Stimulated activated CD8-positive, alpha-beta memory T cell treated with anti-CD3 and anti-CD28 coated beads, Interleukin-4, amount 100 ng/mL, for 1 hour (primary cell): ENCODE measurements at places on chromosomes 4 and X.

GRCh38 chrX:56025872-56026571, 206.1 kb upstream of the KLF8 start:
- DNase-seq, result no peak

- no peak for DNase-seq
Measured at GRCh38 chr4:113007151-113007550, 42.3 kb upstream of the ANK2 start.

DNA sequence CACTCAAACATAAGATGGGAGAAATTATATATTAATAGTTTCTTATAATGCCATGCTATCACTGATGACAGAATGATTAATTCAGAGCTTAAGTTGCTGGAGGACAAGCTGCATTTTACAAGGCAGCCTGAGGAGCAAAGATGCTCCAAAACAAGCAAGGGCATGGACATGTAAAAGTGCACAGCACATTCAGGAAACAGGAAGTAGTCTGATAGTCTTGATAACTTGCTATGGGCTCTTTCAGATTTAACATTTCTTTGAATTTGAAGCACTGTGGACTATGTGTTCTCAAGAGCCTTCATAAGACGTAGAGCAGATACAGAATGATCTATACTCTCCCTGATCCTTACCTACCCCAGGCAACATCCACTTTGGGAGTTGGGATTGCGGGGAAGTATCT, 50.0 kb downstream of the AMMECR1 start:
- DNase-seq, result no peak

- no peak for DNase-seq
Measured at GRCh38 chrX:129091097-129091496, 432.2 kb downstream of the SMARCA1 start.

- DNase-seq, result no peak
Measured at GRCh38 chr4:122764821-122765215, 32.3 kb downstream of the BBS12 start.

GRCh38 chrX:138638996-138639395, 72.5 kb downstream of the FGF13 start:
- no peak for DNase-seq

- no peak for DNase-seq
Measured at GRCh38 chr4:8019396-8020365, 80.0 kb upstream of the AFAP1 start.

GRCh38 chr4:67581208-67581857, 22.8 kb downstream of the STAP1 start:
- no peak for DNase-seq

GRCh38 chrX:103344606-103345005, 11.7 kb upstream of the TCEAL9 start:
- no peak for DNase-seq

- no peak for DNase-seq
Measured at GRCh38 chr4:90293320-90293719, 166.1 kb downstream of the CCSER1 start.

- DNase-seq, result no peak
Measured at GRCh38 chr4:118881512-118882146, 7.0 kb upstream of the SYNPO2 start.

DNA sequence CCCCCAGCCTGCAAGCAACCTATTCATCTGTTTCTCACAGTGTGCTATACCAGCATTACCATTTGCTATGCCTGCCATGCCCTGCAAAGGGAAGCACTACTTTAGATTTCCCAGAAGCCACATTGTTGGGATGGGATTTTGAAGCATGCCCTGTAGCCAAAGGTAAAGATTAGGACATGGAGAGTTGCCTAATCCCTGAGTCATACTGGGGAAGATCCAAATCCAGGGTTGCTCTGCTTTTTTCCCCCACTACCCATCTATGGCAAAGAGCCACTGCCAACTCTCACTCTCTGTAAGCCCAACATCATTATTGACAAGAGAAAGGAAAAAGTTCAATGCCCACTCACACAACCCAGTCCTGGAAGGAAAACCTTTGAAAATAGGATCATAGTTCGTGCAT, 36.7 kb upstream of the TMEM164 start:
- DNase-seq, result no peak

- DNase-seq, result no peak
Measured at GRCh38 chrX:150088042-150088441, 149.8 kb upstream of the EOLA2 start.

DNA sequence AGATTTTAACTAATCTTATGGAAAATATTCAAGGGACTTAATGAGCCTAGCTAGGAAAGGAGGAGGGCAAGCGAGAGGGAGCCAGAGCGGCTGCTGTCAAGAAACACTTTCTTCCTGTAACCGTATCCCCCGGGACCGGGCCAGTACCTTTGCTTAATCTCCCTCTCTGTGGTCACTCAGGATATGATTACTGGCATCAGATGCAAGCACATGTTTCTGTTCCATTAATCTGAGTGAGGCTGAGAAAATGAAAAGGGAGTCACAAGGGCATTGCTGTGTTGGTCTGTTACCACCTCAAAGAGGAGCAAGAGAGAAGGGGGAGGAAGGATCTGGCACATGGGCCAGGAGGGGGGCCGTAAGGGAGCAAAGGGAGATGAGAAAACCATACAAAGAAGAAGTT, 356.7 kb upstream of the GATB start:
- DNase-seq, result no peak

- no peak for DNase-seq
Measured at GRCh38 chrX:134936542-134936941, 54.2 kb upstream of the SMIM10 start.

GRCh38 chr4:147550626-147551246, 66.5 kb upstream of the TMEM184C start:
- DNase-seq, result no peak

- no peak for DNase-seq
Measured at GRCh38 chr4:164718827-164719226, 35.1 kb upstream of the SMIM31 start.

DNA sequence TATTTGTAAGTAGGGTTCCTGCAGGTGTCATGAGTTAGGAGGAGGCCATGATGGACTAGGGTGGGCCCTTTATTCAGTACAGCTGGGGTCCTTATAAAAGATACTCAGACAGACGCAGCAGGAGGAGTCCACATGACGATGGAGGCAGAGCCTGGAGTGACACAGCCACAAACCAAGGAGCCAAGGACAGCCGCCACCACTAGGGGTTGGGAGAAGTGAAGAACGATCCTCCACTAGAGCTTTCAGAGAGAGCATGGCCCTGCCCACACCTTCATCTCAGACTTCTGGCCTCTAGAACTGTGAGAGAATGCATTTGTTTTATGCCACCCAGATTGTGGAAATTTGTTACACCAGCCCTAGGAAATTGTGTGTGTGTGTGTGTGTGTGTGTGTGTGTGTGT, 31.1 kb downstream of the JAKMIP1 start:
- no peak for DNase-seq

DNA sequence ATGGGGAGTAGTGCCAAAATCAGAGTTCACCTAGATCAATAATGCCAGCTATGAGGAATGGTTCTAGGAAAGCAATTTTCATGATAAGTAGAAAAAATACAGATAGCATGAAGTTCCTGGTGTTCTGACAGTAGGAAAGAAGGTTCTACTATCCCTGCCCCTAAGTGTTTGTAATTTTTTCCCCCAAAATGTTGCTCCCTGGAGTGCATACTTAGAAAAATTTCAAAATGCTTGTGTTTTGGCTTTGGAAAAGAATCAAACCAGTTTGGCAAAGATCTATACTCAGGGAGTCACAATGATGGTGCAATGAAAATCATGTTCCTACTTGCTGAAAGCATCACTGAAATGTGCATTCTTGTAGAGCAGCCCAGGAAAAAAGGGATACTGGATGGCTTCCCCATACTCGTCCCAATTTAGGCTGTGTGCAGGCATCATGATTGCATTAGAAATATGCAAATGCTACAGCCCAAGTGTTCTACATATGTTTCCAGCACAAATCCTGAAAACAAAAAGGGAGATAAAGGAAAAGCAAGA, 74.7 kb downstream of the LPAR4 start:
- DNase-seq, result no peak

DNA sequence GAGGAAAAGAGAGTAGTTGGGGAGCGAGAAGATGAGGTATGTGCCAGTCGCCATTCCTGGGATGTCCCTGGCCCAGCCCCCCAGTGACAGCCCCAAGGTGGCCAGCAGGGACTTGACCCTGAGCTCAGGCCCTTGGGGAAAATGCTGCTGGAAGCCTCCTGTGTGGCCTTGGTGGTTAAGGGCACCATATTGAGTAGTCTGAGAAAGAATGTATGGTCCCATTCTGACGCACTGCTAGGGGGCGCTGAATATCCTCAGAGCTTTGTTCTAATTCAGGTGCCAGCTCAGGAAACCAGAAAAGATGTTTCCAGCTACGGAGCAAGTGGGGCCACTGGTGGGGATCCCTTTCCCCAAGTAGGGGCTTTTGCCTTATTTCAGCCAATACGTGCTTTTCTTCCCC, 14.0 kb upstream of the UBA6 start:
- DNase-seq, result no peak

GRCh38 chr4:7808752-7809151, 130.9 kb downstream of the AFAP1 start:
- no peak for DNase-seq

DNA sequence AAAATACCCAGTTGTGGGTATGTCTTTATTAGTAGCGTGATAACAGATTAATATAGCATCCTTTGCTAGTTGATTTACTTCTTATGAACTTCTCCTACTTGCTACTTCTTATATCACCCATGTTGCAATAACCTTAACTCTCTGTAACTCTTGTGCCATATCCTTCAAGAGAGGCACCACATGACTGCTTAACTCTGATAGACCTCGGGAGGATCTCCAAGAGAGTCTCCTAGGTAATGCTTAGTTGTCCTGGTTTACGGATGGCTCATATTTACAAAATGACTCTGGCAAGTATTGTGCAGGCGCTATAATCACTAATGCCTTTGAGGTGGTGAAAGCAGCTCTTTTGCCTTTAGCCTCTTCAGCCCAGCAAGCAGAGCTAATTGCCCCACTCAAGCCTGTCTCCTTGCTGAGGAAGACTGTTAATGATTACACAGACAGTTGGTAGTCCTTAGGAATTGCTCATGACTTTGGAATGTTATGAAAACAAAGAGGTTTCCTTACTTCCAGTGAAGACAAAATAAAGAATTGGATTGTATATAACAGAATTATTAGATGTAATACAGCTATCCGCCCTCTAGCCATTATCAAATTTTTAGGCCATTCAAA, 1305.8 kb downstream of the PCDH7 start:
- no peak for DNase-seq

DNA sequence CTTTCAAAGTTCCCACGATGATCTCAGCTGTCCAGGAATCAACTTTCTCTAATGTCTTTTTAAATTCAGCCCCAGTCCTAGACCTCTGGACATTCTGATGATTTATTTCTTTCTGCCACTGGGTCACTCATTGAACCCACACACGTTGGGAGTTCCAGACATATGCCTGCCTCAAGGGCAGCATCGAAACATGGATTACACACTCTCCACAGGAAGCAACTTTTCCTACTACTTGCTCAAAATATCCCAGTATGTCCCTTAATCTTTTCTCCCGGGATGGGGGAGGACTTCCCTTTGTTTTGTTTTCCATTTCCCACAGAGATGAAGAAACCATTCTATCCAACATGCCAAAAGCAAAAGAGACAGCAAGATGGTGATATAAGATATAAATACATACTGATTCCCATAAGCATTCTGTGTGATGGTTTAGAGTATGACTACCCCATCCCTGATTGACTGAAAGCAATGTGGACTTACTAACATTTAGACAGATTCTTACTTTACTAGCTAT, 79.8 kb upstream of the PPARGC1A start:
- DNase-seq, result no peak

GRCh38 chr4:104735174-104735573, 240.5 kb upstream of the CXXC4 start:
- no peak for DNase-seq

GRCh38 chr4:13328591-13328990, 155.5 kb downstream of the RAB28 start:
- no peak for DNase-seq

GRCh38 chr4:69054578-69055200, 41.6 kb upstream of the UGT2B7 start:
- DNase-seq, result no peak

DNA sequence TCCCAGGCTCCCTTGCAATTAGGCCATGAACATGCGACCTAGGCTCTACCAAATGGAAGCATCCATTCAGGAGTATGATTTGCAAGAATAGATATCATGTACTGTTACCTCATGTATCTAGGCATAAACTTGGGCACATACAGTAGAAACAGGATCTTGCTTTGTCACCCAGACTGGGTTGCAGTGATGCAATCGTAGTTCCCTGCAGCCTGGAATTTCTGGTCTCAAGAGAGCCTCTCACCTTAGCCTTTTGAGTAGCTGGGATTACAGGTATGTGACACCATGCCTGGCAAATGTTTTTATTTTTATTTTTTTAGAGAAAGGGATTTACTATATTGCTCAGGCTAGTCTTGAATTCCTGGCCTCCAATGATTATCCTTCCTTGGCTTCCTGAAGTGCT, 994.2 kb downstream of the ADGRL3 start:
- no peak for DNase-seq

DNA sequence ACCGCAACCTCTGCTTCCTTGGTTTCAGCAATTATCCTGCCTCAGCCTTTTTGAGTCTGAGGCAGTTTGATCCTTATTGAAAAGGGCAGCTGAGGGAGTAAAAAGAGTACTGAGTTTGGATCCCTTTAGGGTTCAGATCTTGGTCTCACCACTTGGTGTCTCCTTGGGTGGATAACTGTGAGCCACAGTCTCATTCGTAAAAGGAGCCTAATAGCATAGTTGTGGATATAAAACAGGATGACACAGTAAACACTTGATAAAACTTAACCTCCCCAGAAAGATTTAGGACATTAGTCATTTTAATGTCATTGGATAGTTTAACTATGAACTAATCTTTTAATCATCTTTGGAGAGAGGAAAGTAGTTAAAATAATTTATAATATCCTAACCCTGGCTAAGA, 173.0 kb downstream of the ANK2 start:
- DNase-seq, result no peak

GRCh38 chr4:31100536-31100935, 380.4 kb downstream of the PCDH7 start:
- DNase-seq, result no peak

DNA sequence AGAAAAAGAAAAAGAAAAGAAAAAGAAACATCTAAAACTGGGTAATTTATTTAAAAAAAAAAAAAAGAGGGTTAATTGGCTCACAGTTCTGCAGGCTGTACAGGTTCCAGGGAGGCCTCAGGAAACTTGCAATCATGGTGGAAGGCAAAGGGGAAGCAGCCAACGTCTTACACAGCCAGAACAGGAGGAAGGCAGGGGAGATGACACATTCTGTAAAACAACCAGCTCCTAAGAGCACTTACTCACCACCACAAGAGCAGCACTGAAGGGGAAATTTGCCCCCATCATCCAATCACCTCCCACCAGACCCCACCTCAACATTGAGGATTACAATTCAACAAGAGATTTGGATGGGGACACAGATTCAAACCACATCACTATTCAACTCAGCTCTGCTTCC, 36.8 kb upstream of the TMEM184C start:
- no peak for DNase-seq
